ENCODE measurements at places on chromosomes 11 and 22.
A peak's percentile ranks its signal among the peaks of the same experiment; 100 is the strongest.

GRCh38 chr11:33997584-33998251 lies 53.8 kb upstream of the CAPRIN1 start:
- DNase-seq, result no peak

- DNase-seq, result no peak
Observed at GRCh38 chr11:119843877-119844276, 114.9 kb upstream of the NECTIN1 start.

- no peak for DNase-seq
Observed at GRCh38 chr11:11584937-11585336, 36.9 kb downstream of the GALNT18 start.

DNA sequence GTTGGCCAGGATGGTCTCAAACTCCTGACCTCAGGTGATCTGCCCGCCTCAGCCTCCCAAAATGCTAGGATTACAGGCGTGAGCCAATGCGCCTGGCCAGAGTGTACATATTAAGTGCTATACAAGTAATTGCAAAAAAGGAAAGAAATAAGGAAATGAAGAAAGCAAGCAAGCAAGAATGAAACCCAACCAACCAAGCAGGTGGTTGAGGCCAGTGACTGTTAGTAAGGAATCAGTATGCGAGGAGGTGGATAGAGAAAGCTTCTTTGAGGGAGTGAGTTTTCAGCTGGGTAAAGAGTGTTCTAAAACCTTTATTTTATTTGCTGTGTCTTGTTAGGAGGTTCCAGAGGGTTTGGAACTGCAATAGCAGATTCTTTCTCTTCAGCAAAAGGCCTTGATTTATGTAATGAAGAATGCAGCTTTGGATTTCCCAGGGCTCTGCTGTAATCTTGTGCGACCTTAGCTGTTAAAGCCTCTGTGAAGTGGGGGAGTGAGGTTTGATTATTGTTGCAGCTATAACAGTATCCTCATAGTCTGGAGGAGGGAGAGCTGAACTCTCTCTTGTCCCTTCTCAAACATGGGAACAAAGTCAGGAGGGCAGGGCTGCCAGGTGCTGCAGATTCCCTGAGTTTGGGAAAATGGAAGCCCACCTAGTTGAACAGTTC lies 5.7 kb downstream of the AMPD3 start:
- DNase-seq, result no peak

DNA sequence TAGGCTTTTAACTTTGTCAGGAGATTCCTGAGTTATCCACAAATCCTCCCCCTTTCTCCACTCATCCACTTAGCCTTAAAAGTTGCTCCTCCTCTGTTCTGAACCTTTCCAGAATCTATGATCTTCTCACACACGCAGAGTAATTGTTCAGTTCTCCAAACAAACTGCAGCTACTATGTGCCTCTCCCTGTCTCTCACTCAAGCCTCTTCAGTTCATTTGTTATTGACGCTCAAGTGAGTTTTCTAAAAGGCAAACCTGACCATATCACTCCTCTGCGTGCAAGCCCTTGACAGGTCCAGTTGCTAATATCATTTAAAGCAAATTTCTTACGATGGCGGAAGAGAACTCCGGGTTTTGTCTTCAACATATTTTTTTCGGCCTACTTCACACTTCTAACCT lies 1169.7 kb upstream of the TENM4 start:
- no peak for DNase-seq

DNA sequence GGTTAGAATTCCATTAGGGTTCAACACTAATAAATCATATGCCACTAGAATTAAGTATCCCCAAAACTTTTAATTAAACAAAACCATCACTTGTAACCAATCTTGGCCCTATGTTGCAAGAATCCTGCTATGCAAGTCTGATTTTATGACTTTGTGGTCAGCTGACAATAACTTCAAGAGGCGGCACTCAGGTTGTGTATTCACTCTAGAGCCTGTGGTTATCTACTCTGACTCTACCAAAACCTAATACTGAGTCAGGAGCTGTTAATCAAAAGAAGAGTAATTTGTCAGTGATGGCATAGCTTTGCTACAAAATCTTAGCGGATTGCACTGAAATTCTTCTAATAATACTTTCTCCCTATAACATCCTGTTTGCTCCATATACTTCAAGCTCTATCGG lies 253.7 kb downstream of the AASDHPPT start:
- no peak for DNase-seq

DNA sequence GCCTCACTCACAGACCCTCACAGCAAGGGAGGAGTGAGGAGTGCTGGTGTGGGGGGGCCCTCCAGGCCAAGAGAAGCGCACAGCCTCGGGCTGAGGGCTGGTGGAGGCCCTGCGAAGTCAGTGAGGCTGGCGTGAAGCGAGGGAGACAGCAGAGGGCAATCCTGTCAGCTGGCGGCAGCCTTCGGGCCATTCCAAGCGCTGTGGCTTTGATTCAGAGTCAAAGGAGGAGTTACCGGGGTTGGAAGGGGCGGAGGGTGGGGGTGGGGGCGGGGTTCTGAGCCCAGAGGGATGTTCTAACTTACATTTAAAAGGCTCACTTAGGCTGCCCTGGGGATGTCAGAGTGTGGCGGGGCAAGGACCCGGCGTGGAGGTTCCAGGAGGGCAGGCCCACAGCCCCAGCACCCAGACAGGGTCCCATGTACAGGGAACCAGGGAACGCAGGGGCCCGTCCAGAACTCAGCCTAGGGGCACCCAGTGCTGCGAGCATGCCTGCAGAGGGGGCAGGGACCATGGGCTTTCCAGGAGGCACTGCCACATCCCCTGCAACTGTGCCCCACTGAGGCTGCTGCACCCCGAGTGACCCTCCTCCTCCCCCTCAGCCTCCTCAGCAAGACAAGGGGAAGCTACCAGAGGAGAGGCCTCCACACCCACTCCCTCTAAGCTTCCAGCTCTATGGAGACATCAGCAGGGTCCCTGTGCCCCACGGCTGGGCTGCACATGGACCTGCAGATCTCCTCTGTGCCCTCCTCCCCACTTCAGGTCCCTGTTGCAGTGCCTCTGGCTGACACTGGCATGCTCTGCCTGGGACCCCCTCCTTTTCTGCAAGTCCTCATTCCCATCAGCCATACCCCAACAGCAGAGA lies 39.7 kb upstream of the TTLL12 start:
- DNase-seq, result peak; percentile 23

GRCh38 chr22:33409079-33409478 lies 350.9 kb upstream of the SYN3 start:
- DNase-seq, result no peak

DNA sequence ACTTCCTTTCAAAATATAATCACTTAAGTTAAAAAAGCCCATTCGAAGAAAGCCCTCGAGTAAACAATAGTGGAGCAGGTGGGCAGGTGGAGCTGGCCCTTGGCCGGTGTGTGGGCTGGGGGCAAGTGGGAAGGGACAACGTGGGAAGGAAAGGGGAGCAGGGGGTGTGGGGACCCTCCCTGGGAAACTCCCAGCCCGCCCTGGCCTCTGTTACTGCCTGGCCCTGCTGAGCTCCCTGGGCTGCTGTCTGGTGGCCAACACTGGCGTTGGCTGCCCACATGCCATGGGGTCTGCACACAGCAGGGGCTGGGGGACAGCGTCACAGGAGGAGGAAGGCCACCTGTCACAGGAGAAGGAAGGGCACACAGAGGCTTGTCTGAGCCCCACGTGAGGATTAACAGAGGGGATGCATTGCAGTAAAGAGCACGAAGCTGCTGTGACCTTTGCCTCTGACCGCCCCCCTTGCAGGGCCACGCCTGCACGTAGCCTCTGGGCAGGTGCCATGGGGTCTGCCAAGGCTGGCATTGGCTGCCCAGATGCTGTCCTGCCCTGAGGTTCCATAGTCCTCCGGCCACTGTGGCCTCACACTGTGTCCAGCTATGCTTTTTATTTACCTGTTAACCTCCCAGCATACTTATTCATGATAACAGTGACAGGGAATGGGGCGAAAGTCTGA lies 36.2 kb upstream of the CCDC188 start:
- DNase-seq, result no peak

Measured in HepG2 (cell line).